ENCODE measurements at places on chromosomes 3 and 15.

DNA sequence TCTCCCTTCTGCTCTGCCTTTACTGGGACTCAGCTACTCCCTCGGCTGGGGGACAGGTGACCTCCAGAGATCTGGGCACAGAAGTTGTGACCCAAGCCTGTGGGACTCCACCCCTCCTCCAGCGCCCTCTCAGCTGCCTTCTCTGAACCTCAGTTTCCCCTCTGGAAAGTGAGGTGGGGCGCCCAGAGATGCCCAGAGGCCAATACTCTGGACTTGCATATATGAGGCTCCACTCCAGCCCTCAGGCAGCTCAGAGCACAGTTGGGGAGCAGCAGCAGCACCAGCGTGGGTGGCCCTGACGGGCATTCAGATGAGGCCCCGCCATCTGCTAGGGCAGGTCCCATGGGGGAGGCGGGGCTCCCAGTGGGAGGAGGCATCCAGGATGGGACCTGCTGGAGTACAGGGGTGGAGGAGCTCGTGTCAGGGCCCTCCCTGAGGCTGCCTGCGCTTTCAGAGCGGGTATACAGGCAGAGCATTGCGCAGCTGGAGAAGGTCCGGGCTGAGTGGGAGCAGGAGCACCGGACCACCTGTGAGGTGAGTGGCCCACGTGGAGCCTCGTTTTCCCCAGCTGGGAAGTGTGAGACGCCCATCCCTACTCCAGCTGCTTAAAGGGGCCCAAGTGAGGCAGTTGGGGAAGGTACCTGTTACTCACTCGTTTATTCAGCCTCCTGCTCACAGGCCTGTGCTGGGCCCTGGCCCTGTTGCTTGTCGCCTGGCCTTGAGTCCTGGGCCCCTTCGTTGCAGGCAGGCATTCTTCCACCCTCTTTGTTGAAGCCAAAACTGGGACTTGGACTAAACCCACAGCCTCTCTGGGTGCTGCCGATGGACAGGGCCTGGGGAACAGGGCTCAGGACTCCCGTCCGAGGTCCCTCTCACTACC lies 35.4 kb downstream of the PSTPIP1 start:
- DNase-seq: no peak

DNA sequence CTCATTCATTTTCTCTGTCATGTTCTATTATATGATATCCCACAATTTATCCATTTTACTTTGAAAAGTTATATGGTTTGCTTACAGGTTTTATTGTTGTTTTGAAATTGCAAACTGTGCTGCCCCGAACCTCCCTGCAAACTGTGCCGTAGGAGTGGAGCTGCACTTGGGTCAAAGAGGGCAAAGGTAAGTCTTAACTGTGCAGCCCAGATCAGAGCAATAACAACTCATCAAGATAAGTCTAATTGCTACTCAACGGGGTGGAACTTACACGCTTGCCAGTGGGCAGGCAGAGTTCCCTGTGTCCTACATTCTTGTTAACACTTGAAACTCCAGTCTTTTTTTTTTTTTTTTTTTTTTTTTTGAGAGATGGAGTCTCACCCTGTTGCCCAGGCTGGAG lies 33.2 kb downstream of the ZDHHC19 start:
- no peak for DNase-seq

DNA sequence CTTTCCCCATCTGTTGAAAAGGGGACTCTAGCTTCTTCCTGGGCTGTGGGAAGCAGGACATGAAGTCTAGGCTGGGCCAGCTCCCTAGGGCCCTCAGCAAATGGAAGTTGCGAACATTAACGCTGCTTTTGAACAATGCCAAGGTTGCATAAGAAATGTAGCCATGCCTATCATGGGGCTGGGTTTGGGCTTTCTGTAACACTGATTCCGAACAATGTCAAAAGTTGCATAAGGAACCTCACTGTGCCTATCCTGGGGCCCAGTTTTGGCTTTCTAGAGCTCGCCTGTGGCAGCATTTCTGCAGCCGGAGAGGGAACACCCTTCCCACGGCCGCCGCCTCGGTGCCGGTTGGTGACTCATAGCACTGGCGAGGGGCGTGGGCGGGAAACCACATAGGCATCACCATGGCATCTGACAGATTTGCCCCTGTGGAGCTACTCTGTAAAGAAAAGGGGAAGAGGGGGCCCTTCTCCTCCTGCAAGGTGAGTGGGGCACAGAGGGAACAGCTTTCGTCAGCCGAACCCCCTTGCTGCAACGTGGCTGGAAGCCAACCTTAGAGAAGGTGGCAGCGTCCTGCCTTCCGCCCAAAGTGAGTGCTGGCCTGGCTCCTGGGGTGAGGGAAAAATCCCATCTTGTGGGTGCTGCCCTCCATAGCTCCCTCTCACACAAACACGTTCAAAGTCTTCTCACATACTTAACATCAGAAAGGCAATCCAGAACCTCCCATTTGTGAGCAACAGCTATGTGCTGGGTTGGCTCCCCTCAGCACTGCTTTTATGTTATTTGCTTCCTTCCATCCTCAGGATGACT lies 46.6 kb upstream of the ATP2B2 start:
- DNase-seq: no peak

DNA sequence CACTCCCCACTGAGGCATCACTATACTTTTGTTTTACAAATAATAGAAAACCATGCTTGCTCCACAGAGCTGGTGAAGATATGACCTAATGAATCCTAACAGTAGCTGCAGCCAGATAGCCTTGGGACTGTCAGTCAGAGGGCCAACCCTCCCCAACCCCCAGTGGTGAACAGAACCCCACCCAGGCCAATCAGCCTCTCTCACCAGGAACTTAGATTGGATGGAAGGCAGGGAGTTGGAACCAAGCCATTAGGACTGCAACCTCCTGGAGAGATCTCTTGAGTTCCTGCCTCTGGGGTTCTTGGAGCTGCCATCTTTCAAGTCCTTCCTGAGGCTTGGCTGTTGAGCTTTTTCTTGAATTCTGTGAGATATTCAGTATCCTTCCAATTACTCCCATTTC lies 3.0 kb upstream of the MRPS22 start:
- DNase-seq: no peak

DNA sequence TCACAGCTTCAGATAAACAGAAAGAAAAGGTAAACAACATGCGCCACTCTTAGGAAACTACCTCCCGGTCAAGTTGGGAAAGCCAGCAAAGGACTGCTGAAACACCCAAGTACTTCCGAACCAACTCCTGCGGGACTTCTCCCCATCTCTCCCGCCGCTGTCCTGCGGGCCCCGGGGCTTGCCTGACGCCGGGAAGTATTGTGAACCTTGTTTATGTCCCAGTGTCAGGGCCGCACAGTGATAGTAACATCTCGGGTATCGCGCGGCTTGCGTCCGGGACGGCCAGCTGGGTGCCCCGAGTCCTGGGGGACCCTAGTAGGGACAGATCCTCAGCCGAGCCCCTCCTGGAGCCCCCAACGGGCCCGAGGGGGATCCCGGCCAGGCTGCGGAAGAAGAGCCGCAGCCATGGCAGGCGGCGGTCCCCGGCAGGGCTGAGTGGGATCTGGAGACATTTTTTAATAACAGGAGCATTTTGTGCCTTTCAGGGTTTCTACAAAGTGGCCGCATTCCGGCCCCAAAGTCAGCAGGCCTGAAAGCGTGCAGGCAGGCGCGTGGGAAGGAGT lies 756 bp downstream of the CLPX start:
- peak; percentile 34 for DNase-seq

GRCh38 chr15:93042691-93043378 lies 46.2 kb downstream of the RGMA start:
- no peak for DNase-seq

- DNase-seq: no peak
Measured at GRCh38 chr15:67165254-67166253, 88.9 kb downstream of the AAGAB start.

DNA sequence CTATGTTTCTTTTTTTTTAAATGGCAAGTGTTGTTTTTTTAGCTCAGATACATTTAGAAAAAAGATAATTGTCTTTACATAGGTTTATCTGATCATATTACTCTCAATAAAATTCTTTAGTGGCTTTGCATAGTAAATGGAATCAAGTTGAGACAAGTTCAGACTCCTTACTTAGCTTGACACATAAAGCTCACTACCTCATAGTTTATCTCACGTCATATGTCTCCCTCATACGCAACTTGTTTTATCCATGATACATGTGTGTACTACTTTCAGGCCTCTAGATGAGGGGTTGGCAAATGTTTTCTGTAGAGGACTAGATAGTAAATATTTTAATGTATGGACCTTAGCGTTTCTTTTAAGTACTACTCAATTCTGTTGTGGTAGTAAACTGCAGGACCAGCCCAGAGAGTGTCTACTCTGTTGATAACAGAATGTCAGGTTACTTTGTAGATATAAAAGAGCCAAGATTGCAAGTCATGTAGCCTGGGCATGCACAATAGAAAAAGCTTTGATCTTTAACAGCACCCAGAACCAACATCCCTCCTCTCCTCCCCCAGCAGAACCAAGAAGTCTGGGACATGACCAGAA lies 28.2 kb upstream of the MGA start:
- DNase-seq: no peak

- DNase-seq: peak; percentile 53
Measured at GRCh38 chr3:195150181-195151118, 120.5 kb downstream of the XXYLT1 start.

DNA sequence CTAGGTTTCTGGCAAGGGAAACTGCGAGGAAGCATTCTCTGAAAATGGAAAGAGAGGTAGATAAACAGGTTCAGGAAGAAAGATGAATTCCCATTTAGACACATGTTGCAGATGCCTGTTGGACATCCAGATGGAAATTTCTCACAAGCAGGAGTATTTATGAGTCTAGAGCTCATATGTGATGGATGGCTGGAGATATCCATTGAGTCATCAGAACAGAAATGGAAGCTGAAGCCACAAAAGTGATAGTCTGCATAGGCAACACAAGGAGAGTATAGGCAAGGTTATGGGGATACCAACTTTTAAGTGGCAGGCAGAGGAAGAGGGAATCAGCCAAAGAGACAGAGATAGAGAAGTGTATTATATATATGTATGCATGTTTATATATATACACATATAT lies 6.3 kb upstream of the RAMAC start:
- DNase-seq: no peak

DNA sequence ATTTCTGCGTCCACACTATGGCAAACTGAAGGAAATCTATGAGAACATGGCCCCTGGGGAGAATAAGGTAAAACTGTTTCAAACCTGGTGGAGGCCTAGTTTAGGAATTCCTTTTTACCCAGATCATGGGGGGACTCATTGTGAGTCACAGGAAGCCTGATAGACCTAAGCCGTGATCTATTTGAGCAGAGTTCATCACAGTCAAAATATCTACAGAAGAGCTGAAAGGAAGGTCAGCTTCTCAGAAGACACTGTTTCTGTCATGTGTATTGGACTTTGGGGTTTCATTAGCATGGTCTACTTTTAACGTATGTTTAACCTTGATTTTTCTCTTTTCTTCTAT lies 1.3 kb downstream of the PSMD2 start:
- DNase-seq: no peak

GRCh38 chr3:20225769-20226168 lies 39.8 kb upstream of the SGO1 start:
- DNase-seq: no peak

- DNase-seq: no peak
Measured at GRCh38 chr3:99131876-99132275, 230.4 kb upstream of the DCBLD2 start.

DNA sequence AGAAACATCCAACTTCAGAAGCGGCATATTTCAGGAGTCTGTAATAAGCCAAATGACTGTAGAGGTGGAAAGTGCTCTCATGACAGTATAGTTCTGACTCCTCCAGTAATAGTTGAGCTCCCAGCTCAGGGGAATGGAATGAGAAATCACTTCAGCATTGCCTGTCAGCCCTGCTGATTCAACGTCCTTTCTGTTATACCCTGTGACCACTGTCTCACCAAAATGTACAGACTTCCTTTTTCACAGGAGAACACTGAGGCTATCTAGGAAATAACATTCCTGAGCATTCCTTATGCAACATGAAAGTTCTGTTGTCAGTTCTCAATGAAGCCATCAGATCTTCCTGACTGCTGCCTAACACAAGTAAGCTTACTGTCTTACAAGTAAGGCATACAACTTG lies 284.5 kb upstream of the MME start:
- no peak for DNase-seq

DNA sequence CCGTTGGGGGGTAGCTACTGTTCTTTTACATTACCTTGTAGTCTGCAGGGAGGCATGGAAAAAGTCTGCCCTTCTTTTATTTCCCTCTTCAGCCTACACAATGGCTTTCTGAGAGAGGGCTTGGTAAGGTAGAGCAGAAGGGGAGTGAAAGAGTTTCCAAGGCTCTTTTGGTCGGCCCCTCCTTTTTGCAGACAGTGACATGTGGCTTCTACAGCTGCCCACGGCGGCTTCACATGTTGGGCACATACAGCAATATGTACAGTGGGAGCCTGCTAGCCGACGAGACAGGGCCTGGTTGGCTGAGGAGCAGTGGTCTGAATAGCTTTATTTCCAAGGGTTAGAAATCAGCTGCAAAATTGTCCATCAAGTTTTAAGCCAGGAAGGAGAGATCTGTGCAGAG lies 4.0 kb downstream of the INAFM2 start:
- DNase-seq: no peak

- no peak for DNase-seq
Measured at GRCh38 chr15:74245342-74245931, 9.3 kb downstream of the CCDC33 start.

DNA sequence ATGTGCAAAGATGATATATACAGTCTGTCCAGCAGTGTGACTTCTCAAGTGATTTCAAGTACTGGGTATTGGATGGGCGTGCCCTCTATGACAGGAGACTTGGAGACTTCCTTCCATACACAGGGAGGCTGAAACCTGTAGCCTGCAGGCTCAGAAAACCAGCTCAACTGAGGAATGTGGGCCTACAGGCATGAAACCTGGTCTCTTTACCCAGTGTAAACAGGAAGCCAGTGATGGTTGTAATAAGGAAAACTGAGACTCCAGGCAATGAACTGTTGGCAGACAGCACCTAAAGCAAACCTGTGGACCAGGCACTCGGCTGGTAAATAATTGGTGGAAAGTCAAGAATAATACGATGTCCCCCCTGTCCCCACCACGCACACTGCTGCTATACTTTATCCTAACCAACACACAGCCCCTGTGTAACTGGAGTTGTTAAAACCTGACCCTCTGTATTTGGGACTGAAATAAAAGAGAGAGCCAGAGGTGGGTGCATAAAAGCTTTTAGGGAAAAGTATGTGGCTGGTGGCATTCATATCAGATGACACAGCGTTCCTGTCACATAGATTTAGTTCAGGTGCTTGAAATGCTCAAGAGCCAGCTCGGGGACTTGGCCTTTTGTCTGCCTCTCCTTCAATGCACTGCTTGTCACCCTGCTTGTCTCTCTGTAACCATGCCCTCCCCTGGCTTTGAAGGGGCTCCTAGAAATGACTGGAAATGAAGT lies 144.7 kb downstream of the TPRG1 start:
- DNase-seq: no peak

GRCh38 chr15:91472316-91472756 lies 372.3 kb downstream of the SV2B start:
- no peak for DNase-seq

Data from germinal center (tissue), 1 donor.